ENCODE measurements at places on chromosomes 3 and 15.

DNA sequence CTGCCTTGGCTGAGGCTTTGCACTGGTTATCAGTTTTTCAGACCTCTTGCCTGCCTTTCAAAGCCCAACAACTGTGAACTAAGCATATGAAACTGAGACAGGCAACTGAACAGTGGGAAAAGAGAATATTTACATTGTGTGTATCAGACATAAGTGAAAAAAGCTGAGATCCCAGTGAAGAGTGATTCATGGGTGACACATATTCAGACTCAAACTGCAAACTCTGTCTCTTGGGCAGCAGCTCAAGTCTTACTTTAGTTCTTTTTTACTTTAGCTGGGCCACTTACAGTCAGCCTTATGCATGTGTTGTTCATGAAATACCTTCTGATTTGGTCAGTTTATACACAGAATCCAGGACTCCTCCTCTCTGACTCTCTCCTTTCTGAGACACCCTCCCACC lies 19.2 kb downstream of the SUCLG2 start:
- DNase-seq, result no peak

- no peak for DNase-seq
These were observed 201.2 kb downstream of the SATB1 start for GRCh38 chr3:18223974-18224373.

DNA sequence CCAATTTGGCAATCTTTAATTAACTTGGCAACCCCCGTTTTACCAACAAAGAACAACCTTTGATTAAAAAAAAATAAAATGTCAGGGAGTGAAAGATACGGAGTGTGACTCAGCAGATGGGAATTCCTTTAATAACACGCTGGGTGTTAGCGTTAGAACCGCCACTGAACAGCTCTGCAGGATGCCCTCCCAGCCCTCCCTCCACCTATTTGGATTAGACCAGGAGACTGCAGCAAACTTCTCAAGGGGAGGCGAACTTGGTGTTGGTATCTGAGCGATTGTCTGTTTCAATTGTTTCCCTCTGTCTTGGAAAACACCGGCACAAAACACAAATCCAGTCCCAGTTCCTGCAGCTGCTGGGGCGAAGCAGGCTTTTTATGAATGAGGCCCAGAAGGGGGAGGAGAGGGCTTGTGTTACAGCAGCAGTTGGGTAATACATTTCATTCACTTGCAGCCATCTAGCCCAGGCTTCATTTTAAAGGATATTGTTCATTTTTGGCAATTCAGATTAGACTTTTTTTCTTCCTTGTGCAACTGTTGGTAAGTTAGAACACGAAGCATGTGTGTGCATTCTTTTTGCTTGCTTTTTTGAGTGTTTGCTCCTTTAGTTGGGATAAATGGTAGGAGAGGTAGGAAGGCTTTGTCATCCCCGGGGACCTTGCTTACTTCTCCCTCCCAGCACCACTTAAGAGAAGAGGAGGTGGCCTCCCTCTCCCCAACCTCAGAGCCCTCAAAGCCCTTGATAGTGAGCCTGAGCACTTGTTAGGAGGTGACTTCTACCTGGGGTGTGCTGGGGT lies 152.3 kb downstream of the IGF1R start:
- DNase-seq, result peak; percentile 91

- DNase-seq, result no peak
These were observed 188.8 kb downstream of the TAFA4 start for GRCh38 chr3:68743521-68743920.

GRCh38 chr15:100601163-100601562 lies 821 bp downstream of the LINS1 start:
- DNase-seq, result no peak

- DNase-seq, result peak; percentile 66
These were observed 23.2 kb upstream of the TATDN2 start for GRCh38 chr3:10224794-10225665.

- no peak for DNase-seq
These were observed 4.6 kb downstream of the SPSB4 start for GRCh38 chr3:141055536-141056445.

- DNase-seq, result no peak
These were observed 176.1 kb upstream of the CCDC54 start for GRCh38 chr3:107201146-107201545.

DNA sequence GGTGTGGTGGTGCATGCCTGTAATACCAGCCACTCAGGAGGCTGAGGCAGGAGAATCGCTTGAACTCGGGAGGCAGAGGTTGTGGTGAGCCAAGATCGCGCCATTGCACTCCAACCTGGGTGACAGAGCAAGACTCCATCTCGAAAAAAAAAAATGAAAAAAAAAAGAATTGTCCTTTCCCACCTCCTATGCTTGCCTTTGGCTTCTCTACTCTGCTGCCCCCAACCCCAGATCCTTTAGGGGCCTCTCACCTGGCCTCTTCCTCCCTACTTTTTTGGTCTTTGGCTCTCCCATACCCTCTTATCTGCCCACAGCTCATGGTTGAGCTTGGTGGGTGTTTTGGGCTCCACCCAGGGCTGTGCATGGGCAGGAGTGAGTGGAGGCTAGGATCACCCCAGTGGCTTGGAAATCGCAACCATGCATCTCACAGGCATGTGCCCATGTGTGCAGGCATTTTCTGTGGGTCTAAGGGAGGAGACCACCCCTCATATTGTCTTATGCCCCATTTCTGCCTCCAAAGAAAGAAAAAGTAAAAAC lies 2.1 kb upstream of the SHISA5 start:
- no peak for DNase-seq

- DNase-seq, result peak; percentile 16
These were observed 28.6 kb upstream of the UTS2B start for GRCh38 chr3:191358929-191359328.

DNA sequence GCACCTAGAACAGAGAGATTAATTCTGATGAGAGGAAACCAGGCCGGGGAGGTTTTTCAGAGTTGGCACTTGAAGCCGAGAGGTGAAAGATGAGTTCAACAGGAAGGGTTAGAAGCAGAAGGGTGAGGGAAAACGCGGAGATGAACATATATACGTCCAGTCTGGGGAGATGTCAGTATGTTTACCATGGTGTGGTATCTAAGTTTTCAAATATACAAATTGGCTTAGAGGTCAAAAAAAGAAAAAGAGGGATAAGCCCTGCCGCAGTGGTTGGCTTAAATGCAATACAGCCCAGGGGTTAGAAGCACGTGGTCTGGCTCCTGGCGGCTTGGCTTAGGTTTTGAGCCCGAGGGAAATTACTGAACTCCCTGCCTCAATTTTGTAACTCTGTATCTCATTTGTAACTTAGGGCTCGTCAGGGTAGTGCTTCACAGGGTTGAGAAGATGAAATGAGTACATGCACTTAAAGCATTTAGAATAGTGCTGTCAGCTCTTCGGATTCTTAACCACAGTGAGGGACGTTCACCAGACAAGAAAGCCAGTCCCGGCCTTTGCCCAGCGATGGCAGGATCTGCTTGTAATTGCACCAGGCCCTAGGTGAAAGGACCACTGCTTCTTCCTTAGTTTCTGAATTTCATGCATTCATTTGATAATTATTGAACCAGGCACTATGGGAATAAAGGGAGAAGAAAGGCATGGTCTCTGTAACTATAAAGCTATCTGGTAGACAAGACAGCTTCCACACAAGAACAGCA lies 6.4 kb downstream of the HES1 start:
- DNase-seq, result no peak

DNA sequence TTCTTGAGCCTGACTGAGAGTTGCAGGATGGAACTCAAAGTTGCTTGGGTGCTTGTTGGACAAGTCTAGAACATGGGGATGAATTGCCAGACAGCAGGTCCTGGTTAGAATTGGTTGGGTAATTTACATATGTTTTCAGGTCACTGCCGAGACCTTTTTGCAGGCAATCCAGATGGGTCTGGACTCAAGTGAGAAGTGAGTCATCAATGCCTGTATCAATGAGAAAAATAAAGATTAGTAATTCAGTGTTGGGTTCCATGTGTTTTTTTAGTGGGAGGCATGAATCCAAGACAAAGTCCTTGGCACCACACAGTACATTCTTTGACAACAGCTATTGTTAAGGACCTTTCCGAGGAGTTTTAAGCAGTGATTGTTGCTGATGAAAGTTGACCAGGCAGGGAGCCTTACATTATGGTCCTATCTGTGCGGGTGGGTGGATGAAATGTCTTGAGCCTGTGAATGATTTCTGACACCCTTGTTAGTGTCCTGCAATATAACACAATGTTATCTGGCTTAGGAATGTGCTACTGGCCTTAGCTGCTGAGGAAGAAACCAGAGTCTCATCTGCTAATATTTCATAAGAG lies 77.7 kb downstream of the CRYGS start:
- no peak for DNase-seq

- no peak for DNase-seq
These were observed 196.6 kb upstream of the IL12A start for GRCh38 chr3:159792070-159792469.

- no peak for DNase-seq
These were observed 13.7 kb upstream of the SEMA3B start for GRCh38 chr3:50255251-50255615.

- no peak for DNase-seq
These were observed 24.7 kb downstream of the MYO5A start for GRCh38 chr15:52503788-52504496.

GRCh38 chr3:150341891-150342290 lies 66.2 kb upstream of the TSC22D2 start:
- DNase-seq, result no peak

DNA sequence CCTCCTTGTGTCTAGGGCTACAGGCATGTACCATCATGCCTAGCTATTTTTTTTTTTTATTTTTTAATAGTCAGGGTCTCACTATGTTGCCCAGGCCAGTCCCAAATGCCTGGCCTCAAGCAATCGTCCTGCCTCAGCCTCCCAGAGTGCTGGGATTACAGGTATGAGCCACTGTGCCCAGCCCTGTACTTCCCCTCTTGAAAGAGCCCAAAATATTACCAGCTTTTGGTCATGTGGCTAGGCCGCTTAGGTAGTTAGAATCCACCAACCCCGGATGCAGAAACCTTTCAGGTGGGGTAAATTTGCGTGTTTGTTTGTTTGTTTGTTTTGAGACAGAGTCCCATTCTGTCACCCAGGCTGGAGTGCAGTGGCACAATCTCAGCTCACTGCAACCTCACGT lies 132.8 kb upstream of the C2CD4B start:
- DNase-seq, result no peak

GRCh38 chr15:76398317-76399104 lies 61.9 kb downstream of the ISL2 start:
- no peak for DNase-seq

- DNase-seq, result no peak
These were observed 77.4 kb downstream of the CHCHD6 start for GRCh38 chr3:126781406-126781805.

- DNase-seq, result no peak
These were observed 3.2 kb downstream of the CPEB1 start for GRCh38 chr15:82643992-82644391.

DNA sequence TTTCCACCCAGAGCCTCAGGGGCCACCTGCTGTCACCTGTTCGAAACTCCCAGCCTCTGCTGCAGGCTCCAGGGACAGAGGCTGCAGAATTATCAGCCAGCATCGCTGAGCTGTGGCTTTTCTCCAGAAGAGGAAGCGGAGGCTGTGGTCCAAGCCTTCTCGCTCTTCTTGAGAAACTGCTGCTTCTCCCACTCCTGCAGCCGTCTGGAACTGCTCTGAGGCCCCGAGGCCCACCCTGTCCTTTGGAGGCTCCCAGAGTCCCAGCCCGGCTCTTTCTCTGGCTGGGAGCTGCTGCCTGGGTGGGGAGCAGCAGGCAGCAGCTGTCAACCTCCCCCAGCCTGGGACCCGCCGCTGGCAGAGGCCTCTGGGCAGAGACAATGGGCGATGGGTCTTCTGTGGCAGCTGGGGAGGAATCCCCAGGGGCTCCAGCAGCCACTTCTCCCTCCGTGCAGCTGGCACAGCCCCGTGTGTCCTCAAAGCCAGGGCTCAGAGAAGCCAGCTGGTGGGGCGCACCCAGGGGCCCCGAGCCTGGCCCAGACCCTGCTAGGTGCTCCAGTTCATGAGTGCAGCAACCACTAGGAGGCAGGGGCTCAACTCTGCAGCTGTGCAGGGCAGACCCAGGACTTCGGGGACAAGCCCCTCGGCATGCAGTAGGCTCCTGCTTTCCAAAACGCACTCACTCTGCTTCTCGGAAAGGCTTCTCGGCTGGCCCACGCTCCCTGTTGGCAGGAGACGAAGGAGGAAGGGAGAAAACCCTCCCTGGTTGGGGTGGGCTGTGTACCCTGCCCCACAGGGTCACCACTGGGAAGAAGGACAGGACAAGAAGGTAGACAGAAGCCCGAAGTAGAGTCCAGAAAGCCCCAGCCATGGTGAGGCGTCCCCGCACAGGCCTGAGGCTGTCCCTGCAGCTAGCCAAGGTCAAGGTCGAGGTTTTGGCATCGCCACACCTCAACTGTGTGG lies 49.9 kb upstream of the FURIN start:
- DNase-seq, result no peak

GRCh38 chr15:49814709-49815108 lies 193.9 kb downstream of the DTWD1 start:
- no peak for DNase-seq

GRCh38 chr15:31131853-31132375 lies 30.4 kb upstream of the TRPM1 start:
- DNase-seq, result no peak

- no peak for DNase-seq
These were observed 24.6 kb downstream of the ITPR1 start for GRCh38 chr3:4517643-4518311.

DNA sequence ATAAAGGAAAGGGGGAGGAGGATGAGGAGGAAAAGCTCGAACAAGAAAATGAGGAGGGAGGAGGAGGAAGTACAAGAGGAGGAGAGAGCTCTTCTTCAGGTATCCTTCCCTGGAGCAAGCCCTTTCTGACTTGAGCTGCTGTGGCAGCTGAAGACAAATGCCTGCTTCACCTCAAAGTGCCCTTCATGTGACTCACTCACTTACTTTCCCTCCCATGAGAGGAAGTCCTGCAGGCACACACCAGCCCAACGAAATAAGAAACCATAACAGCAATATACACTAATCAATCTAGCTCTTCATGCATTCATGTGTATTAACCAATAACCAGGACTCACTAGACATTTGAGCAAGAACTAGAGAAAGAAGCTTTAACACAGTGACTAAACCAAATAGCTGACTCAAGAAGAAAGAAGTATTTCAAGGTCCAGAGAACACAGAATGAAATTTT lies 251.9 kb downstream of the IGSF11 start:
- DNase-seq, result no peak

- no peak for DNase-seq
These were observed 1.6 kb upstream of the SEMA3B start for GRCh38 chr3:50267280-50267913.

DNA sequence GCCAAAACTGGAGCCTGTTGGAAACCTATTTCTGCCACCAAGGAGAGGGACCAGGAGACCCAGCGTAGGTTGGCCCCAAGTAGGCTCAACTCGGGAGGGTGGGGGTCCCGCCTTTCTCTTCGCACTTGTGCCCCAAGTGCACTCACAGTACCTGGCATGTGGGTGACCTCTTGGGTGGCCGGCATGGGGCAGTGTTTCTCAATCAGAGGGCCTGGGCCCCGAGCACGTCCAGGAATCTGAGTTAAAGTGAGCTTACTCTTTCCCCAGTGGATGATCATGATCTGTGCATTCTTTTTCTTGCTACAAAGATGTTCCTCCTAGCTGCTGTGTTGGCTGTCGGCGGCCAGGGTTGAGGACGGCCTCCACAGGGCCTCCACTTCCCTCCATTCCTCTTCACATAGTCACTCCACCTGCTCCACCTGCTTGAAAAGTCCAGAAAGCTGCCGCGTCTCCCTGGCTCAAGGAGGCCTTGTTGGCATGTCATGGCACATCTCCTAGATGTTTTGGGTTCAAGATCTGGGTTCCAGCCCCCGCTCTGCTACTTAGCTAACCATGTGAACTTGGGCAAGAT lies 66.5 kb upstream of the SEC61A1 start:
- no peak for DNase-seq

GRCh38 chr3:197518881-197519421 lies 36.8 kb downstream of the BDH1 start:
- DNase-seq, result no peak

All from NT2/D1 (cell line).